ENCODE measurements at places on chromosomes 7 and 10. TPM values are rescaled to one million over a fixed set of nuclear protein-coding genes. Genes with fewer than 3 reads are reported as not detected.

Gene NKX2-3
- total RNA-seq: not detected

DNA sequence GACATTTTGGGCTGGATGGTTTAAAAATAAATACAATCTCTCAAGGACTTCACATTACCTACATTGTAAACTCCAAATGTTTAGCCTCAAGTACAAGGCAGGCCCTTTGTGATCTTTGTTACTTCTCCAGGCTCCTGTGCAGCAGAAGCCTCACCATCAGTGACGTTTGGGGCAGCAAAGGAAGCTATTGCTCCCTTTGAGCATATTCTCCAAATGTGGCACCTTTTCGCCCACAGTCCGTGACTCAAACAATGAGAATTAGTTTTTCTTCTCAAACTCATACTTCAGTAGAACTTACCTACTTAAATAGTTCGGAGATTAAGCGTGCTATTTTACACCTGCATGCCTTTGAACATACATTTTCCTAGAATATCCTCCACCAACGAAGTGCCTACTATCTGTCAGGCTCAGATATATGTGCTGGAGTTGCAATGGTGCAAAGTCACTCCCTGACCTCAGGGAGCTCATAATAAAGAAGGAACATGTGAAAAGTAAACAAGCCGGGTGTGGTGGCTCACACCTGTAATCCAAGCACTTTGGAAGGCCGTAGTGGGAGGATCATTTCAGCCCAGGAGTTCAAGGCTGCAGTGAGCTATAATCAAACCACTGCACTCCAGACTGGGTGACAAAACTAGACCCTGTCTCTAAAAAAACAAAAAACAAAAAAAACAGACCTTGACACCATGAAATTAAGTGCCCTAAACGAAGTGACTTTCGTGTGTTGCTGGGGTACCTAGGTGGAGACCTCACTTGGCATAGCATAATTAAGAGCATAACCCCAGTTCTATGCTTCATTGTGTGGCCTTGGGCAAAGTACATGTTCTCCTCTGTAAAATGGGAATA, 1.2 kb upstream of the ABCF2 start:
- H3K36me3 ChIP-seq: peaks cover 18% of the 10 kb centered on the region
- DNase-seq: no peak
- H3K27ac ChIP-seq: no peak overlapping the region

- H3K27ac ChIP-seq: no peak overlapping the region
- H3K4me1 ChIP-seq: peaks cover 50% of the 10 kb centered on the region
- H3K27me3 ChIP-seq: no peaks in the 10 kb centered on the region
- no peak for DNase-seq
- H3K36me3 ChIP-seq: no peaks in the 10 kb centered on the region
Observed at GRCh38 chr10:74024600-74024999, 26.7 kb downstream of the VCL start.

DNA sequence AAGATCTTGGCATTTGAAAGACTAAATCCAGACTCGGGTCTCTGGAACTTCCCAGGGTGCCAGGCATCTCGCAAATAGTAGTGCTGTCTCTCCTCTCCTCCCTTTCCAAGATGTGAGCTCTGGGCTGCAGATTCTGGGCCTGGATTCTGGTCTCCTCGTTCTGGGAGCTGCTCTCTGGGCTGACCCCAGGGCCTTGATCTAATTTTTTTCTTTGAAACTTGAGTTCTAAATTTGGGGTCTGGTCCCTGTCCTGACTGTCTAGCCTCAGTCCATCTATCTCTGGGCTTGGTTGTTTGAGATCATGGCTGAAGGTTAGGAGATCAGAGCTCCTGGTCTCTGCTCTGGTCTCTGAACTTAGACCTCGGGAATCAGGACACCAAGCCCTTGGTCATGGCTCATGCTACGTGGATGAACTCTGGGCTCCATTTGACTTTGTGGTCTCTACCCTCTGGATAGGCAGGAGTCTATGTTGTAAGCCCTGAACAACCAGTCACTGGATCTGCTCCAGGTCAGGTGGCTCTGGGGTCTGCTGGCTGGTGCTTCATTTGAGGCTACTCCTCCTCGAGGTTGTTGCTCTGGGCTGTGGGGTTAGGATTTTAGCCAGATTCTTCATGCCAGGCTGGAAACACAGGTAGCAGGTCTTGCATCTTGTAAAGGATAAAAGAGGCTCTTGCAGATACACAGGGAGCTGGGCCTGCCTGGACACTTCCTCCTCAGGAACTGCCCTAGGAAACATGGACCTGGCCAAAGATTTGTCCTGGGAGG, 8.0 kb upstream of the MBL2 start:
- no peak overlapping the region for H3K4me3 ChIP-seq

Gene NODAL
- not detected for total RNA-seq

GRCh38 chr7:133349101-133349500, 96.2 kb downstream of the EXOC4 start:
- peaks cover 5% of the 10 kb centered on the region for H3K4me1 ChIP-seq
- no peaks in the 10 kb centered on the region for H3K36me3 ChIP-seq
- no peak overlapping the region for H3K4me3 ChIP-seq
- no peak for DNase-seq
- H3K27ac ChIP-seq: no peak overlapping the region
